Stimulated activated CD4-positive, alpha-beta T cell treated with anti-CD3 and anti-CD28 coated beads, Interleukin-4, amount 100 ng/mL, for 1 hour (primary cell): ENCODE measurements at places on chromosomes 2 and 18.

DNA sequence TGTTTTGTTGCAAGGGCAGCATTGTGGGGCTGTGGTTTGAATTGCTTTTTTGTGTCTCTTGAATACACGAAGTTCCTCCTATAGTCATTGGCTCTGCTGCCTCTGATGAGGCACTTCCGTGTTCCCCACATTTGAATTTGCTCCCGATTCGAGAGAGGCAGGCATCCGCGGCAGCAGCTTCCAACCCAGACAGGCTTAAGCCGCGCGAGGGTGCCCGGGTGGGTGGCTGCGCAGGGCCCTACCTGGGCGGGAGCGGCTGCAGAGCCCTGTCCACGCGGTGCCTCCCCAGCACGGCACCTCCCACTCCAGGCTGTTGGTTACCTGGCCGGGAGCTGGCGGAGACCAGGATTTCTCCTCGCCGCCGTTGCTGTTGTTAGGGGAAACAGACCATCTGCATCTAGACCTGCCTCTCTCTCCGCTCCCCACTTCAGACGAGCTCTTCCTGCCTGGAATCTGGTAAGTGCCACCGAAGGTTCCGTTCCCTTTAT, 151.3 kb downstream of the NEDD4L start:
- DNase-seq, result peak; percentile 20

DNA sequence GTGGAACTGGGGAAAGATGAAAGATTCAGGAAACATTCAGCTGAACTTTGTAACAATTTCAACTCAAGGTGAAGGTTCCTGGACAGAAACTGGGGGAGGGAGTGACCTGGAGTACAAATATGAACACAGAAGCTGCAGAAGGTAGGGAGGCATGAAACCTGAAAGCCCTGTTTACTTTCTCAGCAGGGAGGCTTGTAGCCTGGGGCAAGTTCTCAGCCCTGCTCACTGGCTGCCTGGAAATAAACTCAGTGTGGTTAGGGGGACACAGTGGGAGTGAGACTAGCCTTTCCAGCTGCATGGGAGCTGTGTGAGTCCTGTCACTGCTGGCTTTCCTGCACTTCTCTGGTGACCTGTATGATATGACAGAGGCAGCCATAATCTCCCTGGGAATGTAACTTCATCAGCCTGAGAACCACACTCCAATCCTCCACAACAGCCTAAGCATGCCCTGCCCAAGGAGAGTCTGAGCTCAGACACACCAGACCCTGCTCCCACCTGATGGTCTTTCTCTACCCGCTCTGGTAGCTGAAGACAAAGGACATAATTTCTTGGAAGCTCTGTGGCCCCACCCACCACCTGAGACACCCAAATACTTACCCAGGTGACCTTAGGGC, 77.0 kb downstream of the ZSWIM2 start:
- DNase-seq, result no peak

DNA sequence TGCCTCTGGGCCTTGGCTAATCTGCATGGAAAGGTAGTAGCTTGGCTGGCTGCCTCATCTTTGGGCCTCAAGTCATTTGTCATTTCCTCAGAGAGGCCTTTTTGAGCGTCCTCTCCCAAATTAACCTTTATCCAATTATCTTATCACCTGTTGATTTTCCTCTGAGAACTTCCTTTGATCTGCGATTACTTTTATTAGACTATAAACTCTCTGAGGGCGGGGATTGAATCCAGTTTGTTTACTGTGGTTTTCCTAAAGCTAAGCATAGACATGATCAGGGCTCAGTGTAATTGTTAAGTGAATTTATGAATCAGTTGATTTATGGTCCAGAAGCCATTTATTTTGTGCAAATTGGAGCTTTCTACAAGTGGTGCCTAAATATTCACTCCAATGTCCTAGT, 7.5 kb downstream of the RPE start:
- no peak for DNase-seq

- peak; percentile 39 for DNase-seq
Observed at GRCh38 chr2:43221124-43221762, 5.2 kb downstream of the ZFP36L2 start.

DNA sequence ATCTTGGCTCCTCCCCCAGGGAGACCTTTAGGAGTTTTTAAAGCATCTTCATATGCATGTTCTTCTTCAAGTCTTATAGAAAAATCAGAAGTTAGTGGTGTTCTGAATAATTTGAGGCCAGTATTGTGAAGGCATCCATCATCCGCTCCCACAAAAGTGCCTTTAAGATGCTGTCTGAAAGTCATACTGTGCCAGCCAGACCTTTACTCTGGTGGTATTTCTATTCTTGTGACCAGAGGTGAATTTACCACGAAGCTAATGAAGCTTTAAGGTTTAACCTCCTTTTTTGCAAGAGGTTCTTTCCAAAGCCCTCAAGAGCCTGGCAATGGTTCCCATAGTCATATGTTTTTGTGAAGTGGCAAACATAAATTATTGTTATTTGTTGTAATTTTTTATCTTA, 54.3 kb downstream of the SLC40A1 start:
- DNase-seq, result no peak

DNA sequence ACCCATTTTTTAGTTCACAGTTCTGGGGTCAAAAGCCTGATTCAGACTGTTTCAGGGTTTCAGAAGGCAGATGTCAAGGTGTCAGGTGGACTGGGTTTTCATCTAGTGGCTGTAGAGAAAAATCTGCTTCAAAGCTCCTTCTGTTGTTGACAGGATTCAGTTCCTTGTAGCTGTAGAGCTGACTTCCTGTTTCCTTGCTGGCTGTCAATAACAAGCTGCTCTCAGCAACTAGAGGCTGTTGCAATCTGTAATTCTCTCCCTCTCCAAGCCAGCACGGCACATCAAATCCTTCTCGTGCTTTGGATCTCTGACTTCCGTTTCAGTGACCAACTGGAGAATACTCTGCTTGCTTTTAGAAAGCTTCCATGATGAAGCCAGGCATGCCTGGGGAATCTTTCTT, 179.4 kb downstream of the DOK6 start:
- DNase-seq, result no peak

DNA sequence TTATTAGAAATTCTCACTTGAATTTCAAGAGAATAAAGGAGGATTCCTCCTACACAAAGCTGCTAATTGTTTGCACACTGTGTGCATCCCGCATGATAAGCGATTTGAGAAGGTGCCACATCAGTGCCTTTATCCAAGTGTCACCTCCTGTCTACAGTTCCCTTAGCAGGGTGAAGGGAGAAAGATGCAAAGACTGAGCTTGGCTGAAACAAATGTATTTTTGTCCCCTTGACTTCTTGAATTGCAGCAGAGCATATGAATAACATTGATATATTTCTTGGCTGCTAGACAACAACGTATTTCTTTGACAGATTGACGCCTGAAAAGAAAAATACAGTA, 255.1 kb downstream of the NEDD4L start:
- DNase-seq, result no peak

- DNase-seq, result no peak
Observed at GRCh38 chr2:63023444-63023843, 27.2 kb upstream of the OTX1 start.

DNA sequence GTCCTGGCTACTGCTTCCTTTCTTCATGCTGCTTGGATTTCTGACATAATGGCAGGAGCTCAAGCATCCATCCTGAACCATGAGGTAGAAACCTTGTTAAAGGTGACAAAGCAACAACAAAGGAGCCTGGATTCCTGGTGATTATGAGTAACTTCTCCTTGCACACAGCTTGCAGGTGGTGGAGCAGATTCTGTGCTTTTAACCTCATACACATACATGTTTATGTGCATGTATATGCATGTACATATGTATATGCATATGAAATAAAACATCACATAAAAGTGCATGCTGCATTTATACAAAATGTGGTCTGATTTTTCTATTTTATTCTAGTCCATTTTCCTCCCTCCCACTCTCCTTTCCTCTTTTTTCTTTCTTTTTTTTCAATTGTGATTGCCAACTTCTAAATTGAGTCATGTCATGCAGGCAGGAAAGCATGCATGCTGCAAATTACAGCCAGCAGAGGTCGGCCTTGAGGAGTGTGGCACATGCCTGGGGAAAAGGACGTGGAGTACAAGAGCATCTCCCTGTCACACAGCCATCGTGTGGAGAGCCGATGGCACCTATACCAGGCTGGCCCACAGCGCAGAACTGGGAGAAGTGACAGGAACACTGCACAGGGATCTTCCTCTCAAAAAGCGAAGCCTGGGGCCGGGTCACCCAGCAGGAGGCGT, 17.9 kb downstream of the LCT start:
- peak; percentile 44 for DNase-seq

- no peak for DNase-seq
Observed at GRCh38 chr2:61969376-61969775, 63.9 kb downstream of the COMMD1 start.

DNA sequence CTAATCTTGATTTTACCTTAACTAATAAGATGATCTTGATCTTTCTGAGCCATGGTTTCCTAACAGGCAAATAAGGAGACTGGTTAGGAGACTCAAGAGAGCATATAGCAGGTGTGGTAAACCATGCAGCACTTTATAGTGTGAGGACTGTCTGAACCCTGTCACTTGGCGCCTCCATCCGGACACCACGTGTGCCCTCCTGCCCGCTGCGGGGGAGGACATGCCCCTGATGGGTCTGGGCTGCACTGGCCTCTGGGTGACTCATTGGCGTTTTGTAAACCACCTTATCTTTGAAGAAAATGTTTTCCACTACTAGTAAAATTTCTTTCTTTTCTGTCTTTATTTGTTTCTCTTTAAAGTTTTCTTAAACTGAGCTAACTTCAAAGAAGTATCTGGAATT, 131.1 kb downstream of the FMNL2 start:
- no peak for DNase-seq

DNA sequence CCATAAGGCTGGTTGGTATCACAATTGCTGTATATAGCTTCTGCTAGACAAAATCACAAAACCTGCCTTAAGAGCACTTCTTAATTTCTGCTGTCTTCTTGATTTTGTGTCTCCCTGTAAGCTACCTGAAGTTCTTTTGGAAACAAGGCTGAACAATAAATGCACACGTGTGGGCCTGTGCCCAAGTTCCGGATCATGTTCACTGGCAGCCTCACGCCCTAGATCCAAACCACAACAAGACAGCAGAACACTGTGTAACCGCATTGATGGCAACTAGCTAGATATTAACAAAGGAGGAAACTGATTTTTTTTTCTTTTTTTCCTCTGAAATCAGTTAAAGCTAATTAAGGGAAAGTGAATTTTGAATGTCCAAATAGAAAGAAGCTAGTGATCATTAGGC, 81.5 kb upstream of the LYPD6B start:
- no peak for DNase-seq

DNA sequence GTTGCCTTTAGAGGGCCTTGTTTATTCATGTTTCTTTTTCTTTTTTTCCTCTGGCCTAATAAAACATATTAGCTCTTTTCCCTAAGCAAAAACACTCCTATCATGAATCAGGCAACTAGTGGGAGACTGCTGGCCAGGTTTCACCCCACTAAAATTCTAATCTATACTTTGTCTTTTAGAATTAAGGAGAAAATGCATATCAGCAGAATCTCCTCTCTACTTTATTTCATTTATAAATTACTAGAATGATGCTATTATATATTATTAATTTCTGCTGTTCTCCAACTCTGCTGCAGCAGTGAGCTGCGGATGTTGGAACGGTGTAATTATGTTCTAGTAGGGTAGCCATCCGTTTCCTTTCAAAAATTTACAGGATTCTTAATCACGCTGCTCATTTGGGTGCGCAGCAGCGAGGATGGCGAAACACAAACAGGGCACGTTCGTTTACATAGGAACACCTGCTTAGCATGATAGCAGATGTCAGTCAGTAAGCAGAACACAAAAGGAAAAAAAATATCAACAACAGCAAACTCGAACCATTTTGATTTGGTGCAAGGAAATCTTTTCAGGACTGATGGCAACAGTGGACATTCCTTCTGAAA, 30.5 kb downstream of the ZEB2 start:
- no peak for DNase-seq

GRCh38 chr2:235546436-235546835, 52.6 kb downstream of the AGAP1 start:
- no peak for DNase-seq

DNA sequence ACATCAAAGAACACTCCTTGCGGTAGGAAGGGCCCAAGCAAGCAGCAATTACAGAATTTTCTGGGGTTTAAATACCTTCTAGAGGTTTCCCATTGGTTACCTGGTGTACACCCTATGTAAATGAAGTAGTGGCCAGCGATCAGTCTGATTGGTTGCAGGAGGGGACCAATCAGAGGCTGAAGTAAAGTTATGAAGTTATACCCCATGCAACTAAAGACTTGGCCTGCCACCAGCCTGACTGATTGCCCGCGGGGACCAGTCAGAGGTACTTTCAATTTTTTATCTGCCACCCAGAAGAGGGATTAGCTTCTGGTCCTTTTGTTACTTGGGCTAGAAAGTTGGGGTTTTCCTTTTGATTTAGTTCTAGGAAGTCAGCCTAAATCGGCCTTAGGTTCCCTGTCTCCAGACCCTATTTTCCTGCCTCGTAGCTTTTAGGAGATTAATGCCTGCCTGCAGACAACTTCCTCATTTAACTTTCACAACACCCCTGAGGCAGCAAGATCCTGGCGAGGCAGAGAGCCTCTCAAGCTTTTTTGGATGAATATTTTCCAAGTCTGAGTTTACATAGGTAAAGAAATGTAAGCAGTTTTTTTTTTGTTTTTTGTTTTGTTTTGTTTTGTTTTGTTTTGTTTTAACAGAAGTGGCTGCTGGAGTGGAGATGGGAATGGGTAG, 1.5 kb upstream of the DGUOK start:
- no peak for DNase-seq

- no peak for DNase-seq
Observed at GRCh38 chr2:205386109-205386508, 296.2 kb upstream of the NRP2 start.

- no peak for DNase-seq
Observed at GRCh38 chr2:199405241-199405640, 52.5 kb downstream of the SATB2 start.

DNA sequence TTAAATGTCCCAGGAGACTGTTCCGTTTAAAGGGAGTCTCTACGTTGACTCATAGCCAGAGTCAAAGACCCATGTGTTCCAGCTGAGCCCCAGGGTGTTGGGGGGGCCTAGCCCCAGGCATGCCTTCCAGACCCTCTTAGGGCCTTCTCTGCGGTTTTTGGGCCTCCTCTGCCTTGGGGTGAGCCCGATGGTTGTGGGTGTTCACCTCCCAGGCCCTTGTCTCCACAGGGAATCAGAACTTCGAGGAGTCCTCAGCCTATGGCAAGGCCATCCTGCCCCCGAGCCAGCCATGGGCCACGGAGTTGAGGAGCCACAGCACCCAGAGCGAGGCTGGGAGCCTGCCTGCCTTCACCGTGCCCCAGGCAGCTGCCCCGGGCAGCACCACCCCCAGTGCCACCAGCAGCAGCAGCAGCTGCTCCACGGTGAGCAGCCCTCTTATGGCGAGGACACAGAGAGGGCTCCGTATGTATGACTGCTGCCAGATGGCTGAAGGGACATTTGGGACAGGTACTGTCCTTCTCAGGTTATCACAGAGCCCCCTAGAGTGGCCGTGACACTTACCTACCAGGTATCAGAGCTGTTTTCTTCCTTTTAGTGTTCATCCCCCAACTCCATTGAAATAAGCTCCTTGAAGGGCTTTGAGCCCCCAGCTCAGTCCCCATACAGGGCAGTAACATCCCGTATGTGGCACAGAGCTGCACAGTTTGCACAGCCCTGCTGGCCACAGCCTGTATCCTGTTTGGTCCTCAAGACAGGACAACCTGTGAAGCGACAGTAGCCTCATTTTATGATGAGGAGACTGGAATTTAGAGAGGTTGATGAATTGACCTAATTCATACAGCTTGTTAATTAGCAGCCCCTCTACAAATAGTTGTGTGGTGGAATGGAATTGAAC, 80.7 kb downstream of the EPAS1 start:
- DNase-seq, result no peak

GRCh38 chr2:105789745-105790460, 45.2 kb downstream of the NCK2 start:
- peak; percentile 46 for DNase-seq
